H4 (cell line): ENCODE measurements at places on chromosomes 1 and 21.

DNA sequence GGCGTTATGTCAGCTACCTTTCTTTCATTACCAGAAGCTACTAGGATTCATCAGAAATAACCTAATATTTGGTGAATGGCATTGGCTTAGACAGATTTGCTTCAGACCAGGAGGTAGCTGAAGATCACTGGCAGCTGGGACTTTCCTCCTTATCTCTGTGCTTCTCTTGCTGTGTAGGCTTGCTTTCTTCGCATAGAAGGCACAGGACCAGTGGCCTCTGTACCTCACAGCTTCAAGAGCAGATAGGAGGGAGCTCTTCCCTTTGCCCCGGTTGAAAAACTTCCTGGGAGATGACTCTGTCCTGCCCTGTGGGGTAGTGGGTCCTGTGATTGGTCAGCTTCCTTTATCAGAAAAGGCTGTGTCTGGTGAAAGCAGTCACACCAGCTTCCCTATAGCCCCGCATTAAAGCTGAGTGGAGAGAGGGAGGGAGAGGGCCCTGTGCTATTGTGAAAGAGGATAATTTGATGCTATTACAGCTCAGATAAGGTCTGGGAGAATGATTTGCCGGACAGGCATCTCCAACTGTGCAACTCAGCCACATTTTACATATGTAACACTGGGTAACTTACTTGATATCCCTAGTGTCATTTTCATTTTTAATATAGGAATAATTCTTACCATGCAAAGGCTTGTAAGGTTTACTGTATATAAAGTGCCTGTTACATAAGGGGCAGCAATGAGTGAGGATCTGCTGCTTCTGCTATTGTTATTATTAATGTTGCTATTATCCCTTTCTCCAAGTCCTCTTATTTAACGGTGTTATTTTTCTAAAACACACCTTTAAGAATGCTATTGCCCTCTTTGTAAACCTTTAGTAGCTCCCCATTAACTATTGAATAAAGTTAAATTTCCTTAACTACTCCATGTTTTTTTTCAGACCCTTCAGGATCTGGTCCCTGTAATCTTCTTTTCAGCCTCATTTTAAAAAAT is 31.6 kb downstream of the OSBPL9 start:
- DNase-seq, result peak; percentile 57

DNA sequence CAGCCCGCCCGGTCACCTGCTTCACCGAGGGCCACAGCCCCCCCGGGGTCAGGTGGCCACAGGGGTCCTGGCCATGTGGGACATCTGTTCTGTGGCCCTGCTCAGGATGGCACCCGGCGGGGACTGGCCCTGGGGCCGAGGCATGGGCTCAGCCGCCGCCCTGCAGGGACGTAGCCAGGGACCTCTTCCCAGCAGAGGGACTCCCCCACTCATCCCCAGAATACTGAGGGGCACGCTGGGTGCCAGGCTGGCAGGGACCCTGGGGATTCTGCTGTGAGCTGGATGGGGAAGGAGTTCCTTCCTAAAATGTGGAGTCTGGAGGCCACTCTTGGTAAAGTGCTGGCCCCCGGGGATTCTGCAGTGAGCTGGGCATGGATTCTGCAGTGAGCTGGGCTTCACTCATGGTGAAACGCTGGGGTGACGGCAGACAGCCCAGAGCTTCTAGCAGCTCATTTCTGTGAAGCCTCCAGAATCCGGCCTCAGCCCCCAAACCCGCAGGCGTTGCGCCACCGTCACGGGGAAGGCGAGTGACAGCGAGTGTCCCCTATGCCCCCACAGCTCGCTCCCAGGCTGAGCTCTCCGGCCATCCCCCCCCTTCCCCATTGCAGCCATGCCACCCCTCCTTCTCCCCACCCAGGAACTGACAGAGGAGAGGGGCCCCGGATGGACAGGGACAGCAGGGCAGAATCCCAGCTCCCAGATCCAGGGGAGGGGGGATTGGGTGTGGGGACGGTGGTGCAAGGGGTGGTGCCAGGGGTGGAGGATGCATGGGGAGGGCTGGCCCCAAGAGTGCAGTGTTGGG is 1.4 kb downstream of the ITGB2 start:
- no peak for DNase-seq

- DNase-seq, result no peak
Observed at GRCh38 chr1:45146833-45147232, 59.6 kb downstream of the ZSWIM5 start.

GRCh38 chr1:36948147-36948546 is 86.2 kb downstream of the GRIK3 start:
- no peak for DNase-seq

DNA sequence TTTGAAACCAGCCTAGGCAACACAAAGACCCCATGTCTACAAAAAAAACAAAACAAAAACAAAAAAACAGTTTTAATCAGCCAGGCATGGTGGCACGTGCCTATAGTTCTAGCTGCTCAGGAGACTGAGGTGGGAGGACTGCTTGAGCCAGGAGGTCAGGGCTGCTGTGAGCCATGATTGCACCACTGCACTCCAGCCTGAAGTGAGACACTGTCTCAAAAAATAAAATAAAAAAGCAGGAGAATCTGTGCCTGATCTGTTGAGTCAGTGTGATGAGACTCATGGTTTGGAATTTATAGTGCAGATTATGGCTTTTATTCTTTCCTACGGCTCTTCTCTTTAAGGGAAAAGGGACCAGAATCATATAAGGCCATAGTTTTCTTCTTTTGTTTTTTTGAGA is 16.5 kb downstream of the TRIT1 start:
- DNase-seq, result no peak

- DNase-seq, result no peak
Observed at GRCh38 chr1:228340686-228341449, 65.8 kb downstream of the TRIM11 start.

DNA sequence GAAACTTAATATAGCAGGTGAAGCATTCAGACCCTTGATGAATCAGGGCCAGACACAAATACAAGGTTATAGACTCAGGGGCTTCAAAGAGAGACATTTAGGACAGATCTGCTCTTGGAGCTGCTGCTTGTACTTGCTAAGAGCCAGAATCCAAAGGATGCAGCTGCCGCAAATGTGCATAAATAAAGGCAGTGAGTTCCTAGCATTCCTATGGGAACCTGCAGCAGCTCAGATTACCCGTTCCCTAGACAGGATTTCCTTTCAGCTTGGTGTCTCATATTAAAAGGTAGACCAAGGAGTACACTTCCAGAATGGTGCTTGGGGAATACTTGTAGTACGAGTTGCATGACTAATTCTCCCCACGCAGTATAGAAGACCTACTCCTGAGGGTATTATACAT is 9.7 kb upstream of the LRRC53 start:
- DNase-seq, result no peak

GRCh38 chr1:44222397-44223186 is 9.3 kb downstream of the DMAP1 start:
- DNase-seq, result no peak

- no peak for DNase-seq
Observed at GRCh38 chr1:207172321-207172720, 68.3 kb downstream of the C4BPA start.

DNA sequence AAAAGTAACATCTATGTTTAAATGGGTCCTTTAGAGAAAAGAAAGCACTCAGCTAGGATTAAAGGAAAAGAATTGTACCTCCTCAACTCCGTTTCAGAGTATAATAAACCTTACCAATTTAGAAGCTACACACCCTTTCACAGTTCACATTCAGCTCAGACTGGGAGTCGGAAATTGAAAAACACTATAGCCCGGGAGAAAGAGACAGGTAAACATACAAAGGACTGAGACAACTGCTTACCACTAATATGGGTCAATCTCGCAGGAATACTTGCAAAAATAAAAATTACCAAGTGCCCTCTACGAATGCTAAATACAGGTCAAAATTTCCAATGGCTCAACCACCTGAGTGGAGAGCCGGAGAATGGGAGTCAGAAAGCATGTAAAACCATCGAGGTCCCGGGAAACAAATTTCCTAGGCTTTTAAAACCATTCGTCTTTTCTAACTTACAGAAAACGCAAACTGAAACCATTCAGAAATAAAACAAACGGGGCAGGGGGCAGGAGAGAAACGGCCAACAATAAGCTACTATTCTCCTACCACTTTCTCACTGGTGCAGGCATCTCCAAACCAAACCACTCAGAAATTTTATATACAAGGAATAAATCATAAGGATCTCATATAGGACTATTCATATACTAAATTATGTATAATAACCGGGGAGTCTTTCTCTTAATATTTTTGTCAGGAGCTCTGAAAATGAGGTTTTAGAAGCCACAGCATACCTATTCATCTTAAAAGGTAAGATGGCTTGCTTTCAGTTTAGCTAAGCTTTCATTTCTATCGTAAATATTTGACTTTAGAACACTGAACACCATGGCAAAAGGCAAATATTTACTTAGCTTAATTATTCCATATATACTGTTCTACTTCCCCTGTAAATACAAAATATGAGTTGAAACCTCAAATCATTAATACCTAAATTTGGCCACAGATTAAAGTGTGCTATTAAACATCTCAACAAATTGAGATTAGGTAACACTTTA is 136.5 kb downstream of the RERE start:
- no peak for DNase-seq

DNA sequence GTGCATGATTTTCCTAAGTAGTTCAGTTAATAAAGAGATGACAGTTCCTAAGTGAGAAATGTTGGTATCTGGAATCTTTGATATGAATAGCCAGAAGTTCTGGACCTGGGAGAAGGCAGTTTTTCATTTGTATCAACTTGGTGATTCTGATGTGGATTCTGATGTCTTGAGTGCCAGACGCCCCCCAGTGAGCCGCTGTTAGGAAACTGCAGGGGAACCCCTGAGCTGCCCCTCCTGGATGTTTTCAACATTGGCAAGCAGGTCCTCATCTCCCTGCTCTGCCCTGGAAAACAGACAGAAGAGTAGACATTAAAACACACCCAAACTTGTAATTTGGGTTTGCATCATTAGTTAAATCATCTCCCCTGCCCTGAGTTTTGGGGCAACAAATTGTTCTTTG is 7.4 kb downstream of the ETS2 start:
- DNase-seq, result no peak

DNA sequence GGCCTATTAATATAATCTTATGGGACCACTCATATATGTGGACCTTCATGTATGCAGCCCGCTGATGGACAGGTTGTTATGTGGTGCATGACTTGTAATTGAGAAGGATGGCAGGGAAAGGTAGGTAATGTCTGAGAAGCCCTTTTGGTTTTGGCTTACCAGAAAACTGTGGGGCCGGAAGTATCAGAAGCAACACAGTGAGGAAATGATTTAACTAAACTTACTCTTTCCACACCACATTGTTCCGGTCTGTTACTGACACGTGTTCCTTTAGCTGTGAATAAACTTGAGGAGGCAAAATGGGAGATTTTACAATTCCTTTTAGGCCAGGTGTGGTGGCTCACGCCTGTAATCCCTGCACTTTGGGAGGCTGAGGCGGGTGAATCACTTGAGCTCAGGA is 32.4 kb downstream of the KIF1B start:
- DNase-seq, result no peak

GRCh38 chr1:215523128-215523861 is 43.8 kb upstream of the KCTD3 start:
- DNase-seq, result no peak

GRCh38 chr1:105072850-105073249 is 1323.2 kb downstream of the AMY1C start:
- DNase-seq, result peak; percentile 3

DNA sequence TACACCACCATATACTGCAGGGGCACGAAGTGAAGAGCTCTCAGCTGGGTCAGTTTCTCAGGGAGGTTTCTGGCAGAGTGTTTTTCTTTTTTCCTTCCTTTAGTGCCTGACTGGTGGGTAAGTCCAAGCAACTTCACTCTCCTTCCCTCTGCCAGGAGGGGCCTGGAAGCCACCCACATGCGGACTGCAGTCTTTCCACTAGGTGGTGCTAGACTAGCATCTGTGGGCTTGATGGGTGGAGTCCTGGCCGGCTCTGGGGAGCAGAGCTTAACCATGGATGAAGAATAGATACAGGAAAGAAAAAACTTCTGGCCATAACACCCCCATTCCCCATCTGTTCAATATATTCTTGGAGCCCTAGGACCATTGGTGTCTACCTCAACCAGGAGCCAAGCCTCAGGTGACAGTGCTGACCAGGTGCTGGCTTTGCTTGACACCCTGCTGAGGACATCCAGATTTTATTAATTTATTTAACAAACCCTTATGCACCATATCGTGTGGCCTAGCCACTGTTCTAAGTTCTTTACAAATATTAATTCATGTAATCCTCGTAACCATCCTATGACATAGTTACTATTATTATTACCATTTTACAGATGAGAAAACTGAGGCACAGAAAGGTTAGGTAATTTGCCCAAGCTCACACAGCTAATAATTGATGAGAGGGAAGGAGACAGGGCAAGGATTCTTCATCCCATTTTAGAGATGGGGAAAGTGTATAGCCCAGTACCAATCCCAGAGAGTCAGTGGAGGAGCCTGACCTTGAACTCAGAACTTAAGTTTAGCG is 126.7 kb upstream of the CSF3R start:
- peak; percentile 57 for DNase-seq

DNA sequence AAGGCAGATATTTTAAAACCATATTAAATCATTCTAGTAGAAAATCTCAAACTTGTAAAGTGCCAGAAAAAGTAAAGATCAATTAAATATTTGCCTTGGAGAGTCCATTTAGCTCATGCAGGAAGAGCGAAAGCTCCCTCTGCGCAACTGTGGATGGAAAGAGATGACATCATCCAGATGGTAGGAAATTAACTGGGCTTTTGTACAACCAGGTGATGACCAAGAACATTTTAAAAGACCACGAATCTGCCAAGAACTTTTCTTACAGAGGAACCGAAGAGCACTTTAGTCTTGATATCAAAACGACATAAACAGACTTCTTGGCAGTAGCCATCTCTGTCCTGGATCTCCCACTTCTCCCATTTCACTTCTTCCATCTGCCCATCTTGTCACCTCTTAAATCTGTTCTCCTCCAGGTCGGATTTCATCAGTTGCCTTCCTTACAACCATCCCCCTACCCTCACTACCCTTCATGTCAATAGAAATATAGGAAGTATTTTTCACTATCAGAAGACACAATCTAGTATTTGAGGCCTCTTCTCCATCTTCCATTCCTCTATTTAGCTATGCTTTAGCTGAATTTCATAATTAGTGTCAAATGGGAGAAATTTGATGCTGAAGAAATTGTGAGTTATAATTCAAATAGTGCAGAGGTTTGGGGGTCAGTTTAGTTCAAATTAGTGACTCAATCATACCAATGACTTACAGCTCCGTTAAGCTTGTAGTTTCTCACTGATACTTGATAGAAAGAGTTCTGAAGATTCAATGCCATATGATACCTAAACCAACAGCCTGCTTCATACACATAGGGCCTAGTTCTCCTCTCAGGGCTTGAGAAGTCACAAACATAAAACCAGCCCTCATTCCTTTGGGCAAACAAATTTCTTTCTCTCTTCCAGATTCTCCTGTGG is 22.0 kb upstream of the DNASE2B start:
- no peak for DNase-seq

GRCh38 chr21:43893536-43894205 is 28.6 kb downstream of the AGPAT3 start:
- no peak for DNase-seq

- DNase-seq, result peak; percentile 98
Observed at GRCh38 chr21:34845521-34846451, 177.0 kb downstream of the CLIC6 start.

GRCh38 chr1:176579087-176579486 is 116.1 kb downstream of the PAPPA2 start:
- no peak for DNase-seq
